ENCODE measurements at places on chromosomes 16 and 17. TPM values are rescaled to one million over a fixed set of nuclear protein-coding genes. Genes with fewer than 3 reads are reported as not detected.

Gene TMEM98
- 142 TPM for total RNA-seq

Gene SAMD14
- total RNA-seq, result 10.2 TPM

Gene KRT24
- total RNA-seq, result not detected

Gene ACSM2A
- not detected for total RNA-seq

Gene SDK2
- 6.3 TPM for total RNA-seq

Gene PAQR4
- 20.1 TPM for total RNA-seq

Gene TEX14
- 0.47 TPM for total RNA-seq

Gene KRT23
- total RNA-seq, result 5.6 TPM

Gene KRTAP17-1
- not detected for total RNA-seq

Gene TPSAB1
- 51.0 TPM for total RNA-seq

GRCh38 chr17:54770836-54771235, 129.8 kb upstream of the TOM1L1 start:
- no peak overlapping the region for H3K27ac ChIP-seq
- H3K4me1 ChIP-seq, result no peaks in the 10 kb centered on the region
- no peak overlapping the region for H3K4me3 ChIP-seq
- no peaks in the 10 kb centered on the region for H3K36me3 ChIP-seq
- DNase-seq, result no peak

DNA sequence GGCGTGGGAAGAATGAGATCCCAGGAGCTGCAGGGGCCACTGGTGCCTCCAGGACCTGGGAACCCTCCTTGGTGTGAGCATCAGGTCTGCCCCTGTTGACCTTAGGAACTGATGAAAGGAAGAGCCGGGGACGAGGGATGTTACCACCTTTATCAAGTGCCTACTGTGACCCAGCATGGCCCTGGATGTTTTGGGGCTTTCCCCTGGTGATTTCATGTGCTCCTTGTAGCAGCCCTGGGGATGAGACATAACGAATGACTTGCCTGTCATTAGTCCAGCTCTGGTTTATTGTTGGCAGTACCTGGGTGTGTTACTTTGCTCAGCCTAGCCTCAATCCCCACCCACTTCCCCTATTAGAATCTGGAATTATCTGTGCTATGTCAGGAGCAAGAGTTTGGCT, 39.9 kb downstream of the WSCD1 start:
- no peak overlapping the region for H3K27ac ChIP-seq
- H3K4me1 ChIP-seq, result no peaks in the 10 kb centered on the region
- H3K4me3 ChIP-seq, result no peak overlapping the region
- no peaks in the 10 kb centered on the region for H3K36me3 ChIP-seq

GRCh38 chr17:48153691-48154358, 46.3 kb downstream of the SNX11 start:
- no peak overlapping the region for H3K27ac ChIP-seq
- peaks cover 52% of the 10 kb centered on the region for H3K27me3 ChIP-seq
- H3K4me3 ChIP-seq, result no peak overlapping the region
- no peaks in the 10 kb centered on the region for H3K36me3 ChIP-seq
- peaks cover 3% of the 10 kb centered on the region for H3K4me1 ChIP-seq

GRCh38 chr17:8387914-8388651, 5.1 kb upstream of the RPL26 start:
- H3K4me1 ChIP-seq, result peaks cover 9% of the 10 kb centered on the region
- DNase-seq, result no peak
- H3K27ac ChIP-seq, result no peak overlapping the region
- no peaks in the 10 kb centered on the region for H3K27me3 ChIP-seq

DNA sequence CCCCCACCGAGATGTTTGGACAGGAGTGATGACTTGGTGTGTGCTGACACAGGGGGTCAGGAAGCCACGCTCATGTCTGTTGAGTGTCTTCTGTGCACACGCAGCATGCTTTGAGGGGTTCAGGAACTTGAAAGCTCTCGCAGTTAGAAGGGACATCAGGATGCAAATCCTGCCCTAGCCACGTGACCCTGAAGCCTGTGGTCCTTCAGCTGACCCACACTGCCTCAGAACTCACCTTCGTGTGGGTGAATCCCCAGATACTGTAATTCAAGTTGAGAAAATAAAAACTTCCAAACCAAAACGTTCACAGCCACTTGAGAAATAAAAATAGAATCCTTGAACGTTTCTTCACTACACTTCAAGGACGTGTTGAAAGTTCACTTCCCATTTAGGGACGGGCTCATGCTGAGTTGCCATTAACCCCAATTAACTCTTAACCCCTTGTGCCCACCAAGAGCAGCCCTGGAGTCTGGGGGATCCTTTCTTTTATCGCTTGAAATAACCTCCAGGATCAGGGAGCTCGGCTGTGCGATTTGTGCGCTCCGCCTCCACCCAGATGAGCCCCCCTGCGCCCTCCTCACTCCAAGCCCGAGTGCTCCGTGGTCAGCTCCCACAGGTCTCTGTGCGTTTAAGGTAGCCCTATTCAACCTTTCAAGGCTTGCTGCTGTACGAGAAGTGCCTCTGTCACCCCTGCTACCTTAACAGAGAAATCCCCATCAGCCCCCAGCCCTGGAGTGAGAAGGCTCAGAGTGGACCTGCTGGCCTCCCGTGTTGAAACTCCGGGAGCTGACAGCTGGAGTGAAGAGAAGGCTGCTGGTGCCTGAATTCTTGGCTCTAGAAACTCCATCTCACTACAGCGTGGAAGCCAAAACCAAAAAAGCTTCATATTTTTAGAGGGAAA, 36.2 kb upstream of the NAT9 start:
- H3K4me1 ChIP-seq, result peaks cover 35% of the 10 kb centered on the region
- DNase-seq, result no peak
- no peak overlapping the region for H3K27ac ChIP-seq
- no peak overlapping the region for H3K4me3 ChIP-seq
- H3K36me3 ChIP-seq, result no peaks in the 10 kb centered on the region

GRCh38 chr16:57959121-57959520, 11.8 kb downstream of the CNGB1 start:
- no peaks in the 10 kb centered on the region for H3K36me3 ChIP-seq
- H3K27me3 ChIP-seq, result no peaks in the 10 kb centered on the region
- no peaks in the 10 kb centered on the region for H3K4me1 ChIP-seq
- no peak for DNase-seq
- no peak overlapping the region for H3K4me3 ChIP-seq

GRCh38 chr16:28596115-28596630, 677 bp downstream of the SULT1A2 start:
- H3K27ac ChIP-seq, result peak overlapping the region; percentile 56
- no peaks in the 10 kb centered on the region for H3K4me1 ChIP-seq
- no peak overlapping the region for H3K4me3 ChIP-seq
- no peaks in the 10 kb centered on the region for H3K27me3 ChIP-seq

DNA sequence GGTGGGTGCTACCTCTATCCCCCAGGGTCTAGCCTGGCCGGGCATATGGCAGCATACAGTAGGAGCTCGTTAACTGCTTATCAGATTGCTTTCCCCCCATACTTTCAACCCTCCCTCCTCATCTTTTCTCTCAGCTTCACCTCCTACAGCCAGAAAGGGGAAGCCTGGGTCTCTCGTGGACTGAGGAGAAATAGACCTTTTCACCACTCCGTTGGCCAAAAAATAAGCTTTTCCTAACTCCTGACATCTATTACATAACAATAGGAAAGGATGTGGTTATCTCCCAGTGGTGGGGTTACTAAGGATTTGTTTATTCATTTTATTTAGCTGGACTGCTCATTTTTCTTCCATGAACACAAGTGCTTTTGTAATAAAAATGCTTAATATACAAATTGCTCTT, 9.0 kb upstream of the CXCL16 start:
- no peaks in the 10 kb centered on the region for H3K36me3 ChIP-seq
- DNase-seq, result no peak
- no peak overlapping the region for H3K27ac ChIP-seq
- H3K27me3 ChIP-seq, result no peaks in the 10 kb centered on the region
- H3K4me3 ChIP-seq, result no peak overlapping the region

DNA sequence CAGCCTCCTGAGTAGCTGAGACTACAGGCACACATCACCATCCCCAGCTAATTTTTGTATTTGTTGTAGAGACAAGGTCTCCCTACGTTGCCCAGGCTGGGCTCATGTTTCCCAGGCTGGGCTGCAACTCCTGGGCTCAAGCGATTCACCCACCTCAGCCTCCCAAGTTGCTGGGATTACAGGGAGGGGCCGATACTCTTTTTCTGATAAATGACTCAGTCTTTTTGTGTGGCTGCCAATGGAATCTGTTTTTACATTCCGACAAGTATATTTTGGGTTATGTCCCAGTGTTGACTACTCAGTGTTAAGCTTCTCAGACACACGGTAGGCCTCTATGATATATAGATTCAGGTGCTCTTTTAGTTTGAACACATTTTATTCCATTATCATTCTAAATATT, 58.1 kb downstream of the SLFN11 start:
- peak overlapping the region; percentile 46 for H3K27ac ChIP-seq
- peaks cover 12% of the 10 kb centered on the region for H3K27me3 ChIP-seq
- peak; percentile 12 for DNase-seq
- H3K4me3 ChIP-seq, result no peak overlapping the region
- H3K4me1 ChIP-seq, result peaks cover 5% of the 10 kb centered on the region

DNA sequence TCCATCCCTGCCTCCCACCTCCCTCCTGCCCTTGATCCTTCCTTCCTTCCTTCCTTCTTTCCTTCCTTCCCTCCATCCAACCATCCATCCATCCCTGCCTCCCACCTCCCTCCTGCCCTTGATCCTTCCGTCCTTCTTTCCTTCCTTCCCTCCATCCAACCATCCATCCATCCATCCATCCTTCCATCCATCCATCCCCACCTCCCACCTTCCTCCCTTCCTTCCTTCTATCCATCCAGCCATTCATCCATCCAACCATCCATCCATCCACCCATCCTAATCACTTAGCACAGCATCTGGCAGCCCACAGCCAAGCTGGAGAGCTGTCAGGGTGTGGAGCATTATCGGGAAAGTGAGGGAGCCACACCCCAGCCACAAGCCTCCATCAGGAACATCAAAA, 54.5 kb downstream of the TK2 start:
- no peak overlapping the region for H3K4me3 ChIP-seq
- H3K27me3 ChIP-seq, result no peaks in the 10 kb centered on the region
- H3K4me1 ChIP-seq, result no peaks in the 10 kb centered on the region
- no peak overlapping the region for H3K27ac ChIP-seq
- DNase-seq, result no peak

DNA sequence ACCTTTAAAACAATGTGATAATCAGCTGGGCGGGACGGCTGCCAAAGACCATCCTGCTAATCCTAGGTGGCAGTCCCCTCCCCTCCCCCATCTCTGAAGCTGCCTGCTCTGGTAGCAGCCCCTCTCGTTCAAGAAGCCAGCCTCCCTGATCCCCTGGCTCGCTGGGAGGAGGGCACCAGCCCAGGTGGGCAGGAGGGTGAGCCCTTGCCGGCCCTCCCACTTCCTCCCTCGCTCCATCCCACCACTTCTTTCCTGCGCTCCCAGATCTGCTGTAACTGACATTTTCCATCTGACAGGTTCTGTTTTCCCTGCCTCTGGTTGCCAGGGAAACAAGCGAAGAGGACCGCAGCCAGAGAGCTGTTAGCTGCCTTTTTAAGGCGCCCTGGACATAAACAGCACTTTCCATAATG, 155.7 kb upstream of the TNRC6C start:
- H3K36me3 ChIP-seq, result no peaks in the 10 kb centered on the region
- no peak overlapping the region for H3K27ac ChIP-seq
- no peak overlapping the region for H3K4me3 ChIP-seq
- no peaks in the 10 kb centered on the region for H3K4me1 ChIP-seq
- H3K27me3 ChIP-seq, result peaks cover 42% of the 10 kb centered on the region
- peak; percentile 95 for DNase-seq

DNA sequence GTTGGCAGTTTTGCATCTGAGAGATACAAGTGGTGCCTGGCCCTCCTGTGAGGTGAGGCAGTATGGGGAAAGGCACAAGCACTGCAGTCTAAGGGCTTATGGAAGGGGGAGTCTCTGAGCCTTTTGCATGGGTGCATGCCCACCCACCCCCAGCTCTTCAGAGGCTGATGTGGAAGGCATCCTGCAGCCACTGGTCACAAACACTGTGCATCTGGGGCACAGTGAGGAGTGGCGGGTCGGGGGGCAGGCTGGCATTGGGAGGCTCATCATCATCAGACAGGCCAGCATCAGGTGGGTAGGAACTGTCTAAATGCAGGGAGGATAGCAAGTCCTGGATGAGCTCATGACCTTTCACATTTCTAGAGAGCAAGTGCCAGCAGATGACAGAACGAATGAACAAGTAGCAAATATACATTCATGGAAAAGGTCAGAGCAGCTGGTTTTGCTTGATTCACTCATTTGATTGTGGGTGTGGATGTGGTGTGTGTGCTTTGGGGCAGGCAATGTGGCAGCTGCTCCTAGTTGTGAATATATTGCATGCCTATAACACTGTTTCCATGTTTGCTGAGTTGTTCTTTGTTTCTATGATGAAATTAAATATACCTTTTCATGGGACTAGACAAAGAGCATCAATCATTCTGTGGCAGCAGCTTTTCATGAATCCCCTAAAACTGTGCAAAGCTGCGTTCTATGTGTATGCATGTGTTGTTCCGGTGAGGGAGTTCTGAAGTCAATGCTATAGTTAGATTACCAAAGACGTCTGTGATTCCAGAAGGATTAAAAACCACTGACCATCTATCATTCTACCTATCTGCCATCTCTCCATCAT, 29.2 kb downstream of the TRIM25 start:
- peaks cover 52% of the 10 kb centered on the region for H3K36me3 ChIP-seq
- peaks cover 3% of the 10 kb centered on the region for H3K4me1 ChIP-seq
- H3K27ac ChIP-seq, result no peak overlapping the region
- no peak overlapping the region for H3K4me3 ChIP-seq

DNA sequence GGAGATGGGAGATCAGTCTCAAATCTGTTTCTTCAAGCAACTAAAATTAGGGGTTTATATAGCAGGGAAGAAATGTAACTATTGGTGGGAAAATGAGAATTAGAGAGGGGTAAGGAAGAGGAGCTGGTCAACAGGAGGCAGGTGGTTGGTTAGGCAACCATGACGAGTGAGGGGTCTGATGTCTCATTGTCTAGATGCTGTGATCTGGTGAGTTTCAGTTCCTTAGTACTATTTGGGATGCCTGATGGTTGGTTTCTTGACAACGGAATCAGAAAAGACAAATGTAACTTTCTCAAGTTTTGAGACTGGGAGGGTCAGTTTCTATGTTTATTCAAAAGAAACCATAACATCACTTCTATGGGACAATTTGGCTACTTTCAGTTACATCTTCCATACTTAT, 415.3 kb upstream of the C16orf82 start:
- no peaks in the 10 kb centered on the region for H3K36me3 ChIP-seq
- no peaks in the 10 kb centered on the region for H3K4me1 ChIP-seq
- H3K4me3 ChIP-seq, result no peak overlapping the region
- H3K27ac ChIP-seq, result no peak overlapping the region

DNA sequence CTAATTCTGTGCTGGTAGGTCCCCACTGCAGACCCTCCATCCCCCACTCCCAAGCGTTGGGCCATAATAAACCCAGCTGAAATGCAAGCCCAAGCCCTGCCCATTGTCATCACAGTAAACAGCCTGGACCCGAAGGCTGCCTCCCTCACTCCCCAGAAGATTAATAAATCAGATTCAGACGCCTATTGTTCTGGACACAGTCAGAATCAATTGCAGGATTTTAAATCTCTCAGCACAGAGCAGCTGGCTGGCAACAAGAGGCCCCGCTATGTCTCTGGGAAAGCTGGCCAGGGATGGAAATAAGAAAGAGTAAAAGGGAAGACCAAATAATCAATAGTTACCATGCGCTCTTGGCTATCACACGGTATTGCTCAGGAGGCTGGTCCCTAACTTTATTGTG, 93.9 kb downstream of the C17orf67 start:
- H3K27ac ChIP-seq, result no peak overlapping the region
- H3K36me3 ChIP-seq, result no peaks in the 10 kb centered on the region
- H3K4me1 ChIP-seq, result no peaks in the 10 kb centered on the region
- DNase-seq, result no peak
- no peaks in the 10 kb centered on the region for H3K27me3 ChIP-seq

- H3K4me1 ChIP-seq, result peaks cover 16% of the 10 kb centered on the region
- H3K36me3 ChIP-seq, result no peaks in the 10 kb centered on the region
- no peak overlapping the region for H3K4me3 ChIP-seq
- no peaks in the 10 kb centered on the region for H3K27me3 ChIP-seq
These were observed 27.6 kb upstream of the CIBAR2 start for GRCh38 chr16:85139881-85140339.

Data from left lung (tissue), 14 donors.